Amniotic epithelial cell (primary cell): ENCODE measurements at places on chromosomes 1 and 21.

DNA sequence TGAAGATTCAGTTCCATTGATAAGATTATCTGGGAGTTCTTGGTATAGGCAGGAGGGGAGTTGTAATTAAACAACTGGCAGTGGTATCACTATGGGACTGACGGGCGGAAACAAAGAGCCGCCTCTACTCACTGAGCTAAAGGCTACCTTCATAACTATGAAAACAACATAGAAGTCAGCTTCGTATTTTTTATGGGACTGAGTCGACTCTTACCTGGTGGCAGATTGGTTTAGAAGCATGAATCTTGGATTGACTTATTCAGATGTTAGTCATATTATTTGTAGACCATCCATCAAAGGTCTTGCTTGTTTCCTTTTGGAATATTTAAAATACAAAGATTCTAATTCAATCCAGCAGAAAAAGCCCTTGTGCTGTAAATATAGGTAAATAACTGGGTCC lies 6.3 kb upstream of the HHIPL2 start:
- DNase-seq = no peak

- DNase-seq = no peak
Measured at GRCh38 chr1:164863056-164863455, 304.1 kb downstream of the PBX1 start.

DNA sequence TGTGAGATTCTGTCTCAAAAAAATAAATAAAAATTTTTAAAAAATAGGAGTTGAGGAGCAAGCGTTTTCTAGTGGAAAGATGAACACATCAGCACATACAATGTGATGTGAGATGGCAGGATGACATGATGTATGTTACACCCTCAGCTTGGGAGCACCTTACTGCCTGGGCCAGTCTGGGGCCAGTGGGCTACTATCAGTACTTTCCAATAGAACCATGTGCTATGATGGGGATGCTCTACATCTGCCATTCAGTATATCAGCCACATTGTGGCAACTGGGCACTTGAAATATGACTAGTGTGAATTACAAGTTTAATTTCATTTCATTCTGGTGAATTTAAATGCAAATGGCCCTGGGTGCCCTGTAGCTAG lies 156.0 kb downstream of the PGBD5 start:
- DNase-seq = no peak

DNA sequence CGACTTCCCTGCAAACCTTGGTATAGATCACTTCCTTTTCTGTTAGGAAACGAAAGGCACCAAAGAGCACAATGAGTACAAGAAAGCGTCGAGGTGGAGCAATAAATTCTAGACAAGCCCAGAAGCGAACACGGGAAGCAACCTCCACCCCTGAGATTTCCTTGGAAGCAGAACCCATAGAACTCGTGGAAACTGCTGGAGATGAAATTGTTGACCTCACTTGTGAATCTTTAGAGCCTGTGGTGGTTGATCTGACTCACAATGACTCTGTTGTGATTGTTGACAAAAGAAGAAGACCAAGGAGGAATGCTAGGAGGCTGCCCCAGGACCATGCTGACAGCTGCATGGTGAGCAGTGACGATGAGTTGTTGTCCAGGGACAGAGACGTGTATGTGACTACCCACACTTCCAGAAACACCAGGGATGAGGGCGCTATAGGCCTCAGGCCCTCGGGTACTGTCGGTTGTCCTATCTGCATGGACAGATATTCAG lies 18.5 kb downstream of the FAM89A start:
- peak; percentile 78 for DNase-seq

DNA sequence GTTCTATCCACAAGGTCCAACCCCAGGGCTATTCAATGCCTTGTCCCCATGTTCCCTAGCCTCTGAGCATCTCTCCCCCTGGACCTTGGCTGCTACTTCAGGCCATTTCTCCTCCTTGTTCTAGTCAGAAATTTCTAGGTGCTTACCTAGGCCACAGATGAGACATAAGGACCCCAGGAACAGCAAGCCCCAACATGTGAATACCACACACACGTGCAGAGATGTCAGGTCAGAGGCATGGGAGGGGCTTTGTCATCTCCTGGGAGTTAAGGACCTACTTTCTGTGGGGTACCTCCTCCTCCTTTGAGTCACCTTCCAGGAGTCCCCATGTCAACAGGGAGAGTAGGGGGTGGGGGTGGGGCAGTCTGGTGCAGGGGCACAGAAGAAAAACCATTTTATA lies 7.1 kb upstream of the RGS16 start:
- no peak for DNase-seq

GRCh38 chr1:39698568-39698967 lies 7.3 kb upstream of the HPCAL4 start:
- DNase-seq = no peak

DNA sequence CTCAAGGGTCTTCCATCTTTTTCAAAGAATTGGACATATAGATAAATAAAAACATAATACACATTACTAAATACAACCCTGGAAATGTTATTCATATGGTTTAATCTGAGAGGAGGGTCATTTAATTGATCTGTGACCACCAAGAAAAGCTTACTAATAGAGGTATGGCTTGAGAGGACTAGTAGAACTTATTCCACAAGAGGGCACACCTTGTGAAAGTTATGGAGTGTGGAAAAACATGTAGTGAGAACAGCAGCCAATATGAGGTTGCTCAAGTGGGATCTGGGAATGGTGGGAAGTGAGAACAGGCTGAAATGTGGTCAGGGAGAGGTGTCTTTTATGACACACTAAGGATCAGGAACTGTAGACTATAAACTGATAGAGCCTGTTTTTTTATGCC lies 973.5 kb upstream of the B3GALT2 start:
- DNase-seq = peak; percentile 28

- peak; percentile 56 for DNase-seq
Measured at GRCh38 chr1:236893626-236894545, 98.8 kb downstream of the MTR start.

GRCh38 chr1:40782371-40782956 lies 1.1 kb upstream of the KCNQ4 start:
- DNase-seq = no peak

- DNase-seq = no peak
Measured at GRCh38 chr1:99751877-99752504, 14.4 kb downstream of the FRRS1 start.

DNA sequence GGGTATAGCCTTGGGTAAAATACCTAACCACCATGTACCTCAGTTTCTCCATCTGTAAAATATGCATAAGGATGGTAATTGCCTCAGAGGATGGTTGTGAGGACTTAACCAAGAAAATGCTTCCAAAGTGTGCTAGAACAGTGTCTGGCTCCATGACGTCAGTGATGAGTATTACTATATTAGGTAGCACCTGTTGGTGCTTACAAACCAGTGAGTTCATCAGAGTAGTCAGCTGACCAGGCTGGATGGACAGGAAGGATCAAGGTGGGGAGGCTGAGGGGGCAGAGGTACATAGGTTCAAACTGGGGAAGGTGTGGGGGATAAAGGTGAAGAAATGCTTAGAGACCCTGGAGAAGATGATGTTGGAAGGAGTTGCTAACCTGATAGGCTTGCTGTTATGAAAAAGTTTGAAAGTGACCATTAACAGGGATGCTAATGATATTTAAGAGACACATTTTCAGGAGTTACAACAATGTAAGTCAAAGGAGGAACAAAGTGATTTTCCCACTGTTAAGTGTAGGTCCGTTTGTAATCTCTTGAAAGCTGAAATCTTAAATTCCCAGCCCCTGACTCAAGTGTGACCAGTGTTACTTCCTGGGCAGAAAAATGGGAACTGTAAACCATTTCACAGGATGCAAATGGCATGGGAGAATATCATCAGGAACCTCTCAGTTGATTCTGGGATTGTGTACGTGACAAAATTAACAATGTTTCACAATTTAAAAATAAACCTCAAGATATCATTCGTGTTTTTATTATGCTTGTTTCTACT lies 4.4 kb downstream of the NTPCR start:
- peak; percentile 19 for DNase-seq

GRCh38 chr1:163173121-163173520 lies 29.6 kb downstream of the RGS5 start:
- no peak for DNase-seq

- DNase-seq = no peak
Measured at GRCh38 chr21:44886113-44887075, 12.9 kb upstream of the PTTG1IP start.

DNA sequence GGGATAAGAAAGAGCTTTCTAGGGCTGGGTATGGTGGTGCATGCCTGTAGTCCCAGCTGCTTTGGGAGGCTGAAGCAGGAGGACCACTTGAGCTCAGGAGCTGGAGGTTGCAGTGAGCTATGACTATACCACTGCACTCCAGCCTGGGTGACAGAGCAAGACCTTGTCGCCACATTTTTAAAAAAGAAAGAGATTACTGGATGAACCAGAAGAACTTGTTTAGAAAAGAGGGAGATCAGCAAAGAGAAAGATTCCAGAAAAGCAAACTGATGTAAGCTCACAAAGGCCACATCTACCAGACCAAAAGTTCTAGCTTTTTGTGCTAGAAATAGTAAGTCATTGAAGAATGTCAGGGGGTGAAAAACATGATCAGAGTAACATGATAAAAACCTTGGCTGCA lies 117.6 kb downstream of the KIAA0319L start:
- DNase-seq = no peak

DNA sequence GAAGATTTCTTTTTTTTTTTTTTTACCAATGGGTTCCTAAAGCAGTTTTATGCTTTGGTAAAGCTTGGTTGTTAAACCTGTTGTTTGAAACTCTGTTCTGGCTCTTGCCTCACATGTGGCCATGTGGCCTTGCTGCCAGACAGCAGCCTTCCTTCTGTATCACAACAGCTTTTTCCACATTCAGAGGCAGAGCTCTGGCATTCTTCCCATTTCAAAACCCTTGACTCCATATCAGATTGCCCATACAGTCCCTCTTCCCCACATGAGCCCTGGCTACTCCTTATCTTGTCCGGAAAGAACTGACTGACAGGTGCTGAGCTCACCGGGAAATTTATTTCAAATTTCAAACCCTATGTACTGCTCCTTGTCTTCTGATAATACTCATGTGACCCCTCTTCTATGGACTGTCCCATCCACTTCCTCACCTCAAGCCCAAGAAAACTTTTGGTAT lies 38.5 kb upstream of the LAX1 start:
- DNase-seq = peak; percentile 47

- peak; percentile 49 for DNase-seq
Measured at GRCh38 chr1:17405898-17406759, 33.3 kb downstream of the RCC2 start.

- DNase-seq = peak; percentile 52
Measured at GRCh38 chr1:184890539-184890973, 83.8 kb downstream of the NIBAN1 start.

DNA sequence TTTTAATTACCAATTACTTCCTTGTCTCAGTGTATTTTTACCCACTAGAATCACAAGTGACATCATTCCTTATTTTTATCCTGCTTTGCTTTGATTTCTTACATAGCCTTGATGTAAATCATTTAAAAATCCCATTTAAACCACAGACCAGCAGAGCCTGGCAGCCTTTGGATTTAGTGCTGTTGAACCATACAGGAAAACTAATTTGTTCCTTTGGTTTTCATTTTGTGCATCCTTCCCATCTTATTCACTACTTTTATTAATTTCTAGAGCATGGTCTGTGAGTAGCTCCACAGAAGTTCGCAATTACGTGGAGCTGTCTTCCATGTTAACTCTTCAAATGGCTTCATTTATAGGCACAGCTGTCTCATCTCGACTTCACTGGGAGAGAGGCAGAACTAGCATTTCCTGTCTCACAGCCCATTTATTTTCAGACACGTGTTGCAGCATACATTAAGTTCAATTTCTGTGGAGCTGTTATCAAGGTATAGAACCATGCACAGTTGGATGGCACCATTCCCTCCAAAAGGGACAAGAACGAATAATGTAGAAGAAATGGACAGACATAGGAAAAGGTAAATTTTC lies 235.3 kb downstream of the MRPL39 start:
- DNase-seq = peak; percentile 10

GRCh38 chr1:227781314-227781930 lies 34.1 kb upstream of the PRSS38 start:
- DNase-seq = no peak

GRCh38 chr1:98796049-98796448 lies 134.5 kb downstream of the SNX7 start:
- no peak for DNase-seq

GRCh38 chr1:106975944-106976343 lies 80.5 kb upstream of the PRMT6 start:
- no peak for DNase-seq

DNA sequence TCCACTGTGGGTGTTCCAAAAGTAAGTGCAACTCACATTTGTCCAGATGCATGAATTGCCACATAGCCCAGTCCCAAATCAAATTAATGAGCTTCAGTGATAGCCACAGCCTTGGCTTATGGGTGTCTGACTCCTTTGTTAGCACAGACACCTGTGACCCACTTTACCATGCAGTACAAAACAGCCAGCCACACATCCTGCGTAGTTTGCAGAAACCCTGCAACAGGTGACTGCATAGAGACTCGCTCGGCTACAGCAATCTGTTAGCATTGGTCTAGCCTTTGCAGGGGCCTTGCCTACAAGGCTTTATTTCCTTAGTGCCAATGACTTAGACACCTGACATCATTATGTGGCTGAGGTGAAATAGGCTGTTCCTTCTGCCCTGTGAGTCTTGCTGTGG lies 135.5 kb downstream of the CSMD2 start:
- no peak for DNase-seq

DNA sequence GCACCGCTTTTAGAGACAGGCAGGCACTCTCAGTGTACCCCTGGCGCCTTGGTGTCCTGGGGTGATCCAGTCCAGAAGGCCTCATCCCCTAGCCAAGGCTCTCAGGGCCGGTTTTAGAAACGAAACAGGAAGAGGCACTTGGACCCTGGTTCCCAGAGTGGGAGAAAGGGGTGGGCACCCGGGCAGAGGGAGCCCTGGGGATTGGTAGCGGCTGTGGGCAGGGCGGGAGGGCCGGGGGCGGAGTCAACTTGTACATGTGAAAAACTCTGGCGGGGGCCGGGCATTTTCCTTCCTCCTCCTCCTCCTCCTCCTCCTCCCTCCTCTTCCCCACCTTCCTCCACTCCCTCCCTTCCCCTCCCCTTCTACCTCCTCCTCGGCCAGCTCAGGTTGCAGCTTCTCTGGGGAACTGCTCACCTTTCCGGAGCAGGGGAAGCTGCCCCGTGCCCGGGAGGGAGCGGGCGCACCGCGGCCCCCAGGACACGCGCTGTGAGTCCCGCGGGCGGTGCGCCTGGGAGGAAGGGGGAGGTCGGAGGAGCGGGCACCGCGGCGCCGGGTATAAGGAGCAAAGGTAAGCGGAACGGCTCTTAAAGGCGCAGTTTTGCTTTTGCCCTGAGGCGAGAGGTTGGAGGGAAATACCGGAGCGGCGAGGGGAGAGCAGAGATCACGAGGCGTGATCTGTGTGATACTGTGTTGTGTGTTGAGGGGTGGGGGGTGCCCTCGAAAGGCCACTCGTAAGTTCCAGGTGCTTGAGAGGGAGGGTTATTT lies at the start of gene CDK18:
TSS of gene CDK18 (plus strand) at position 359 of the 765 bp plus-strand sequence. CDS start 18,499 bp downstream, outside the sequence.
- peak; percentile 47 for DNase-seq
